CD4-positive, alpha-beta memory T cell (primary cell): ENCODE measurements at places on chromosomes 1 and 21. TPM values are rescaled to one million over a fixed set of nuclear protein-coding genes. Genes with fewer than 3 reads are reported as not detected.

The GPR3 gene
- total RNA-seq: not detected

The JAK1 gene
- 370 TPM for total RNA-seq

DNA sequence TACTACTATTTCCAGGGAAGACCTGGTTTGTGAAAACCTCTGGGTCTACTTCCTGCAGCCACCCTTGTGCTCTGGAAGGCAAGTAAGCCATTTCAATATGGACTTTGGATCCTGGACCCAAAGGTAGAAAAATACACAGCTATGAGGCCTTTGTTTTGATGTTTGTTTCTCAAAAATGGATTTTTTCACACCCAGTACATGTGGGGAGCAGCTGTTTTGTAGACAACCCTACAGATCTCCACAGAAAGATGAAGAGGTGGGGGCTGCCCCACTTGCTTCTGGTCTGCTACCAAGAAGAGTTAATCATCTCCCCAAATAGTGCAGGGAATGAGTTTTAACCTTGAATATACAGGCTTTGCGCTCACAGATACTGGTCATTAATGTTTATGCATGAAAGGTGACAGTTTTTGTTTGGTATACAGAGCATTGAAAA is 29.2 kb downstream of the ZNF281 start:
- H3K36me3 ChIP-seq: no peaks in the 10 kb centered on the region
- no peaks in the 10 kb centered on the region for H3K4me1 ChIP-seq
- H3K27me3 ChIP-seq: no peaks in the 10 kb centered on the region

DNA sequence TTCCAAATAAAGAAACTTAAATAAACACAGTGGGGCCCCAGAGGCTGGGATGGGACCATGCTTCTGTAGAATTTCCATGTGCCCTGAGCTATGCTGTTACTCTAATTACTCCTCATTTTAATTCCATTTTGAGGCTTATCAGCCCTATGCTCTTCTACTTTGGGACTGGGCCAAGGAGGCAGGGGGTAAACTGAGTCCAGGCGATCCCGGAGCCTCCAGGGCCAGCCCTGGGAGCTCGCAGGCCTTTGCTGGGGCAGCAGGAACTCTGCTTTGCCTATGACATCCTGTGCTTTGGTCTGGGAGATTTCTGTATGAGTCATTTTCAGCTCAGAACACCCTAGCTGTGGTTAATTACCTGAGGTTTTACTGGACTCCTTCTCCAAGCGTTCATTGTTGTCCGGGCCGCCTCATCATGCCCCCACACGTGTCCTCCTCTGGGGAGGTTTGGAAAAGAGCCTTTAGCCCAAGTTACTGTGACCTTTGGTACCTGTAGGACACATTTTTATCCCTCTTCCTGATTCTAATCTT is 95.7 kb downstream of the RHOU start:
- peaks cover 21% of the 10 kb centered on the region for H3K4me1 ChIP-seq
- no peak for DNase-seq
- H3K36me3 ChIP-seq: no peaks in the 10 kb centered on the region
- no peak overlapping the region for H3K4me3 ChIP-seq
- H3K27ac ChIP-seq: no peak overlapping the region

GRCh38 chr1:21182181-21182731 is 5.6 kb upstream of the EIF4G3 start:
- H3K4me1 ChIP-seq: no peaks in the 10 kb centered on the region
- no peaks in the 10 kb centered on the region for H3K36me3 ChIP-seq
- no peak overlapping the region for H3K4me3 ChIP-seq
- H3K27me3 ChIP-seq: no peaks in the 10 kb centered on the region
- no peak overlapping the region for H3K27ac ChIP-seq

DNA sequence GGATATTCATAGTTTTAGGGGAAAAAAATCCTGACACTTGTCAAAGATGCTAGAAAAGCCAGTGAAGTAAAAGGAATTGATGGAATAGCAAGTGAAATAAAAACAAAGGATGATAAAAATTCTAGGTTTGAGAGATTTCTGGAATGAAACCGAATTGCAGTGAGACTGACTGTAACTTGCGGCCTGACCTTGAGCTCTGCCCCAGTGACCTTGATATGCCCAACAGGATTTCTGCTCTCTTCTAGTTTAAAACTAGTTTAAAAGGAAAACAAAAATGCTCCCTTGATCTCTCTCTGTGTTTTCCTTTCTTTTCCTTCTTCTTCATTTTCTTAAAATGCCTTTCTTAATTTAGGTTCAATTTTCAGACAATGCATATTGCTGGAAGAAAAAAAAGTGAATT is 54.9 kb upstream of the IFI44L start:
- H3K4me1 ChIP-seq: no peaks in the 10 kb centered on the region
- H3K27ac ChIP-seq: no peak overlapping the region
- no peaks in the 10 kb centered on the region for H3K36me3 ChIP-seq
